ENCODE measurements at places on chromosomes 5 and 9.

DNA sequence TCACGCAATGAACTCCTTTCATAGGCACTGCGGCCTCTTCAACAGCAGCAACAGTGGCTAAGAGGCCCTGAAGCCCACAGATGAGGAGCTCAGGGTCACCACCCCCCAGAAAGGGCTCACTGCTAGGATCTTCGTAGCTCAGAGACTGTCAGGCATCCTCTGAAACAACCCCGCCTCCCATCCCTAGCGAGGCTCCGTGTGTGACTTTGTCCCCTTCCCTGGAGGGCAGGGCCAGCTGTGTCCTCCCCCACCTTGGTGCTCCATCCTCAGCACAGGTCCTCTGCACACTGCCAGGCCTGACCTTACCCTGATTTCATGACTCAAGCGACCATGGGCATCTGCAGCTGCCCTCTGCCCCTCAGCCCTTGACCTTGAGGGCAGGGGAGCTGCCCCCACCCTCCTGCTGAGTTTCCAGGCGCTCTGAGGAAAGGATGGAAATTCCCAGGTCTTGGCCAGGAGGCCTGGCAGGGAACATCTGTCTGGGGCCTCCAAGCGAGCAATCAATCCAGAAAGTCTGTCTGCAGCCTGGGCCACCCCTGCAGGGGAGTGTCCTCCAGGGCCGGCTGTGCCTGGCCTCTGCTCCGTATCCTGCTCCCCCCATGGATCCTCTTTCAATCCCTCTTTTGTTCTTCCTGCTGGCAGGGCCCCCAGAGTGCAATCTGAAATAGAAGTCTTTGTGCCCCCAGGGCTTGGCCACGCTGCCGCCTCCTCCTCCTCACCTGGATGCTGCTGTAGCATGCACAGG, 6.8 kb upstream of the IRX4 start:
- DNase-seq, result no peak

- no peak for DNase-seq
Measured at GRCh38 chr5:11268891-11269290, 507.9 kb upstream of the DAP start.

- DNase-seq, result no peak
Measured at GRCh38 chr5:154818471-154819116, 31.8 kb downstream of the FAXDC2 start.

DNA sequence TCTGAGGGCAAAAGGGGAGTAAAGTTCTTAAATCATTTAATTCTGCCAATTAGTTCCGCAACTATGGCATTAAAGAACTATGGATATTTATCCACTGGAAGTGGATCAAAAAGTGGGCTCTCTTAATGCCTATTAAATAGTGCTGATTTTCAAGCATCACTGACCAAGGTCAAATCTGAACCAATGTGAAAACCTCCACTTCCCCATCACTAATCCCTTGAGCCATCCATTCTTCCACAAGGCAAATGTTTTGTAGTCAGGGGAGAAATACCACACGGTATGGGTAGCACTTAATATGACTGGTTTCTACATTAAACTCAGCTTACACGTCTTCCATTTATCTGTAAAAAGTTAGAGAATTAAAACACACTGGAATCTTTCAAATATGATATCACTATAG, 57.6 kb downstream of the MLLT3 start:
- DNase-seq, result no peak

GRCh38 chr5:86039351-86039750, 578.4 kb upstream of the COX7C start:
- no peak for DNase-seq

DNA sequence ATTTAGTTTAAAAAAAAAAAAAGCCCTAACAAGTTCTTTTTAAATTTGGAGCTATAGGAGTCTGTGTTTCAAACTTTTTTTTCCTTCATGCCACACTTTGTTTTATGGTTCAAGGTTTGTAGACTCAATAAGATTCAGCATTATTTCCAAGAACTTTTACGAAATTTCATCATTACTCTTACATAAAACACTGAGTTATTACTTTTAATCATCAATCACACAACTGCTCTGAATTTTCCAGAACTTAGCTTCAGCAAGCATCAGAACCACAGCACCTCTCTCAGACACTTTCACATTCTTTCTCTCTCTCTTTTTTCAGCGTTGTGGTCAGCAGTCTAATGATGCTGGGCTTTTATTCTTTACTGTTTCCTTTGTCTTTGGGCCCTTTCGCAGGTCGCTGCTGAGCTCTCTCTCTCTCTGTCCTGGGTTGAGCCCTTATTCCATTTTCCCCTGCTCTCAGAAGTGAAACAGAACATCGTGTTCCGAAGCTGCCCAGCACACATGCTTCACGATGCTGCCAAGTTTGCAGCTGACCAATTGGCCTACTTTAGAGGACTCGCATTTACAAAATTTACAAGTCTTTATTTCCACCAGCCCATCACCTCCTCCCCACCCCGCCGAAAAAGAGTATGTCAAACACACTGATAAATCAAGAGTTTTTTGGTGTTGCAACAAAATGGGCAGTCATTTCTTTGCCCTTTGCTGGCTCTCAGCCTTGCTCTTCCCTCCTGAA, 44.6 kb upstream of the PIK3R1 start:
- DNase-seq, result no peak

DNA sequence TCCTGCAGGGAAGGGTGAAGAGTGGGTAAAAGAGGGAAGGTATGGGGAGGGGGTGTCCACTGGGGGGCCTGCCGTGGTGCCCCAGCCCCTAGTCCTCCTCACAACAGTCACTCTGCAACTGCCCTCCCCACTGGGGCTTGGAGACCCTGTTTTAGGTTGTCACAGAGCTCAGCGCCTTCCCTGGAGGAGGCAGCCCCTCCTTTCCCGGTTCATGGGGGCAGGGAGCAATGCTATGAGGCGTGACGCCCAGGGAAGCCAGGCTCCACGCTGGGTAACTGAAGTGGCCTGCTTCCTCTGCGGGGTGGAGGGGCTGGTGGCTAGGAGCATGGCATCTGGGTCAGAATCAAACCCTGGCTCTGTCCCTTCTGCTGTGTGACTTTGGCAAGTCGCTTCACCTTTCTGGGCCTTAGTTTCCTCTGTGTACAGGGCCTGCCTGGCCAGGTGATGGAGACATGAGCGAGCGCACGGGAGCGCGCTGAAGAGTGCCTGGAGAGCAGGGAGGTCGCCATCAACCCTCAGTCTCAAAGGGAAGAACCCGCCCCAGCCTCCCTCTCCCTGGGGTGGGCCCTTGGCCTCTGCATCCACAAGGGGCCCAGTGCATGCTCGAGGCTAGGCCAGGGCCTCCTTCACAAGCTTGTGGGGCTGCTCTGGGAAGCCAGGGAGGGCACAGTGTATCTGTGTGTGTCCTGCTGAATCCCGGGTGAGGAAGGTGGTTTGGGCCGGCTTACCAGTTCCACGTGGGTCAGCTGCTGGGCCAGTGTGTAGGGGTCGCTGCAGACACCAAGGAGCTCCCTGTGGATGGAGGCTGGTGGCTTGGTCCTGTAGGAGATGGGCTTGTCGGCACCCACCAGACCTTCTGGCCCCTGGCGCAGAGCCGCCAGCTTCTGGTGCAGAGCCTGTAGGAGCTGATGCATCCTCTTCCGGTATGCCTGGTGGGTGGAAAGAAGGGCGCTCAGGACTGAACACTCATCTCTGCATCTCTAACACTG, 56.4 kb upstream of the RNF130 start:
- DNase-seq, result peak; percentile 15

GRCh38 chr9:129072171-129072570, 8.7 kb upstream of the DOLPP1 start:
- DNase-seq, result no peak

- DNase-seq, result no peak
Measured at GRCh38 chr9:672851-673250, 168.6 kb upstream of the DMRT1 start.

- no peak for DNase-seq
Measured at GRCh38 chr5:142984011-142984410, 213.8 kb downstream of the ARHGAP26 start.

GRCh38 chr5:178590141-178590923, at the start of gene COL23A1:
Gene COL23A1 (minus strand): TSS chr5:178590393.
- DNase-seq, result peak; percentile 74

DNA sequence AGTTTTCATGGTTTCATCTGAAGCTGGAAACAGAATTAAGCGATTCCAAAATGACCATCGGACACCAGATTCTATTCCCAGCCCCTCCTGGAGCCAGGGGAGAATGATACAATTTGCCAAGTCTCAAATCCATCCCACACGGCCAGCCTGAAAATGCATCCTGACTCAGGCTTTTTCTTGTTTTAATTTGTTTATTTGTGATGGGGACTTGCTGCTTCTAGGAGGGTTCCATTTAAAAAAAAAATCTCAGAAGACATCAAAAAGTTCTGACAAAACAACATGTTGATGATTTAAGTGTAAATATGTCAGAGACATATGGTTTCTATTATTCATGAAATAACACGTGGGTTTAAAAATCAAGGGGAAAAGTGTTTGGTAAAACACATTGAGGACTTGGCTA, 173.2 kb downstream of the GAS1 start:
- no peak for DNase-seq

DNA sequence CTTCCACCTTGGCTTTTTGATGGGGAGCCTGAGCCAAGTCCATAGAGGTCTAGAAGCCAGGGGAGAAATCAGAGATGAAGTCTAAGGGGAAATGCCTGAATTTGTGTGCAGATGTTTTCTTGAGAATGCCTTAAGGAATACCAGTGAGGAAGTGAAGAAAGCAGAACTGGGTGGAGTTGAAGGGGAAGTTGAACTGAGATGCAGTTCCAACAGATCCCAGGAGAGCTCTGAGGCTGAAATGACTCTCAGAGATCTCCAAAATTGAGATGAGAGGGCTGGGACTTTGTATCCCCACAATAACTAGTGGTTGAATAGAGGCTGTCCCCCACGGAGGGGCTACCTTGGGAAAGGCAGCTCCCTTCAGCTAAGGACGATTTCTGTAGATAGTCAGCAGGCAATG, 197.1 kb downstream of the ZNF462 start:
- no peak for DNase-seq

GRCh38 chr5:171888051-171888481, 102.4 kb downstream of the SMIM23 start:
- no peak for DNase-seq

DNA sequence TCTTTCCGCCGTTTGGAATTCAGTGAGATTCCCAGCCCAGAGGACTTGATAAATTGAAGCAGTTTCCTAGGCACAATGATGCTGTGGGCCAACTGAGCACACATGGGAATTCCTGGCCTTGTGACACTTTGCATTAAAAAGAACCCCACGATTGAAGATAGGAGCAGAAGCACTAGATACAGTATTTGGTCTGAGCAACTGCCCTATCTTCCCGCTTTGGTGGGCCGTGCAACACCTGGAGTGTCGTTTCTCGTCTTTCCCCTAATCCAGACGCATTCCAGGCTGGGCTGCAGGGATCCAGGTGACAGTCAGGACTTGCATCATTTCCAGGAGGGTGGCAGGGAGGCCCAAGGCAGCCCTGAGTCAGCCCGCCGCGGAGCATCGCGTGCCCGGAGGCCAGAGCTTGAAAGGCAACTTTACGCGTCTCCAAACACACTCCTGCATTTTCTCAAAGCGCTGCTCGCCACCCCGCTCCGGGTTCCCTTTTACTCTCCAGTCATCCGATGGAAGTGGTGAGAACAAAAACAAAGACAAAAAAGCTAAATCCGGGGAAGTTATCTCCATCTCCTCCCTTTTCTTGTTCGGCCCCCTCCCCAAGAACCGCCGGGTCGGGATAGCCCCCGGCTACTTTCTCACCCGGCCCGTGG, 753 bp upstream of the STC2 start:
- peak; percentile 51 for DNase-seq

DNA sequence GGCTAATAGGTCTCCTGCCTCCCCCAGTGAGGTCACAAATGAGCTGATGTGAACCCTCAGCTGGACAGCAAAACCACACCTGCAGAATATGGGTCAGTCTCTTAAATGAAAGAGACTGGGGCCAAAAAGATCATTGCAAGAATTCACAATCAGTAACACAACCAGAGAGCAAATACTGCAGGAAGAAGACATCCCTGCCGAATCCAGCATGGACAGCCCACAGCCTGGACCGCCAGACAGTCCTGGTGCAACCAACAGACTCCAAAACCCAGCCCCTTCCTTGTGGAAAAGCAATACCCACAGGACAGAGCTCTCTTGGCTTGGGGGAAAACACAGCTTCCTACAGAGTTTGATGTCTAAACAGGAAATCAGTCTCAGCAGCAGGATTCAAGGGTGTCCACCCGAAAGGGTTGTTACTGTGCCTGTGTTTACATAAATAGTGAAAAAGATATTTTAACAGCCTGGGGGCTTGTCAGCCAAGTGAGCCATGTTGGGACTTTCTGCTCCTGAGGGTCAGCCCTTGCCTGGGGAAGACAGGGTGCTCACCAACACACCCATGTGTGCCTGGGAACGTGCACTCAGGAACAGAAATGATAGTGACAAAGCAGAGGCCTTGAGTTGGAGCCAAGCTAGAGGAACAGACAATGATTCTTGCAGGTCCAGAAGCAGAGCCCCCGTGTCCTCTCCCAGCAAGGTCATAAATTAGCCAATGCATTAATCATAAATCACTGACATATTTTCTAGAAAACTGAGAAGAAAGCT, 106.2 kb downstream of the SEMA5A start:
- DNase-seq, result no peak

DNA sequence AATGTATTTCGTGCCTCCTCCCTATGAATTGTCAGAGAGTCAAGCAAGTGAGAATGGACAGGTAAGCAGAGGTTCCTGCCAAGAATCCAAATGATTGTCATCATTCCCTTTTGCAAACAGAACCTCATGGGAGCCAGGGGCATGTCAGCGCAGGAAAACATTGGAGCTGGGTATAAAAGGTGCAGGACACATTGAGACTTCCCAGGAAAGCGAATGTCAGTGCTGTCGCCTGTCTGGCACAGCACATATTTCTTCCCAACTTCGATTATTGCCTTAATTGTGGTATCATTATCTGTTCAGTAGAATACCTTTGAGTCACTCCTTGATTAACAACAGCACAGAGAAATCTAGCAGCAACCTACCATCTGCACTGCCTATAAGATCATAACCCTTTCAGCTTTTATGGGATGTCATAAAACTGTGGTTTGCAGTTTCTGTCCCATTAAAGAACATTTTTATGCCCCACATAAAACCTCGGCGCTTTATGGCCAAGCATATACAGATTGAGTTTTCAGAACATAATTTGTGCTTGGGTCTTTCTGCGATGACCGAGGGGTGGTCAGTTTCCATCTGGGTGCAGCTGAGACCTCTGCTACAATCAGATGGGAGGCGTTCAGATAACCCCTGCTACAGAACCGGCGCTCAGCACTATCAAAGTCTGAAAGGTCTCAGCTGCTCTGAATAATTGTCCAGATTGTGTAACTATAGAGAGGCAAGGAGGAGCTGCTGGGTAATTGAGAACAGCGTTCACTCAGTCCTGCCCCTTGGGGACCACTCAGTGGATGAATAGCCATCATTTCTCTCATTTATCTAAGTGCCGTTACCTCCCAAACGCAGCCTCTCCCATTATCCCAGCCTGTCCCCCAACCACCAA, 30.9 kb upstream of the WWC1 start:
- no peak for DNase-seq

DNA sequence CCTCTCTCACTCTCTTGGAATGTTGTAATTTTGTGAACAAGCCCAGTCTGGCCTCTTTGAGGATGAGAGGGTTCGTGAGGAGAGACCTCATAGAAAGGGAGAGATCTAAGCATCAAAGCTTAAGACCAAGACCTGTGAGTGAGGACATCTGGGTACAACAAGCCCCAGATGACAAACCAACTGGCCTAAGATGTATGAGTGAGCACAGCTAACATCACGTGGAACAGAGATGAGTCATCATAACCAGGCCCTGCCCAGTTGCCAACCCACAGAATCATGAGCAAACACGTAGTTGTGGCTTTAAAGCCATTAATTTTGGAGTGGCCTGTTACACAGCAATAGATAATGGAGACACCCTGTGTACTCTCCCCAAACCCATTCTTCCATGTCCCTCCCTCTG, 439.1 kb upstream of the KIF2A start:
- peak; percentile 4 for DNase-seq
